ENCODE measurements at places on chromosomes 13 and 19.

DNA sequence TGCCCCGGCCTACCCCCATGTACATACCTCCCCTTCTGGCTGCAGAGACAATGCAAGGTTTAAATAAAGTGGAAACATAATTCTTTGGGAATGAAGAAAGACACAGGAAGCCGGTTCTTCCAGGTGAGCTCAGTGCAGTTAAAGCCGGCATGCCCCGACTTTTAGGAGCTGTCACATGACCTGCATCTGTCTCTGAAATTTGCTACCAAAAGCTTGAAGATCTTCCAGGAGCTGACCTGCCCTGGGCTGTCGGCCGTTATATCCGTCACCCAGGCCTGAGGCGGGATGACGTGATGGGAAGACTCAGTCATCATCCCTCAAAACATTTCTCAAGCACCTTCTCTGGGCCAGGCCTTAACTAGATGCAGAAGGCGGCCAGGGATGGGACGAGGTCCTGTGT lies 10.3 kb downstream of the RAB8A start:
- no peak for DNase-seq

DNA sequence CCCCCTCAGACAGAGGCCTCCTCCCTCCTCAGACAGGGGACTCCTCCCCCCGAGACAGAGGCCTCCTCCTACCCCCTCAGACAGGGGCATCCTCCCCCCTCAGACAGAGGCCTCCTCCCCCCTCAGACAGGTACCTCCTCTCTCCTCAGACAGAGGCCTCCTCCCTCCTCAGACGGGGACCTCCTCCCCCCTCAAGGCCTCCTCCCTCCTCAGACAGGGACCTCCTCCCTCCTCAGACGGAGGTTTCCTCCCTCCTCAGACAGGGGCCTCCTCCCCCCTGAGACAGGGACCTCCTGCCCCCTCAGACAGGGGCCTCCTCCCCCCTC lies 13.9 kb downstream of the C3 start:
- DNase-seq, result no peak

DNA sequence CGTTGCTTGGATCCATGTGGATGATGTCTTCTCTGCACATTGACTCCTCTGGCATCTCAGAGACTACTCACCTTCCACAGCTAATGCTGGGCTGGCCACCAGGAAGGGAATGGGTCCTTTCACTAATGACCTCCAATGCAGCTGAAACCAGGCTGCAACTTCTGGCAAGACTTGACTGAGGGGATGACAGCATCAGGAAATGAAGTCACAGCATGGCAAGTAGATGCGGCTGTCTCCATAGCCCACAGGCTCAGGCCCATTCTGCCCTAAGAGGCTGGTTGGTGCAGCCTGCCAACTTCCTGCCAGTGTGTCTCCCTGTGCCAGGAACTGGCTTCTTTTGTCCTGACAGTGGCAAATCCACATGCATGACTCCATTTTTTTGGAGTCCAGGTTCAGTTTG lies 467.3 kb downstream of the TSHZ3 start:
- peak; percentile 28 for DNase-seq

DNA sequence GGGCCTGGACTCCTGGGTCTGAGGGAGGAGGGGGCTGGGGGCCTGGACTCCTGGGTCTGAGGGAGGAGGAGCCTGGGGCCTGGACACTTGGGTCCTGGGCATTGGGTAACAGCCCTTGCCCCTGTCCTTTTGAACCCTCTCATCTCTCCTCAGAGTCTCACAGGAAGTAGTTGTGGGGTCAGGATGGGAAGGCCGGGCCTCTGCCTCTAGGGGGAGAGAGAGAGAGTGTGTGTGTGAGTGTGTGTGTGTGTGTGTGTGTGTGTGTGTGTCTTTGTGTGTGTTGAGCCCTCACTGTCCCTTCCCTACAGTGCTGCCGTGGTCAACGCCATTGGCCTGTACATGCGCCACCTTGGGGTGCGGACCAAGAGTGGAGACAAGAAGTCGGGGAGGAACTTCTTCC lies 10.9 kb downstream of the ARHGEF1 start:
- no peak for DNase-seq

- DNase-seq, result no peak
Observed at GRCh38 chr19:41997121-41997850, 3.3 kb upstream of the ATP1A3 start.

DNA sequence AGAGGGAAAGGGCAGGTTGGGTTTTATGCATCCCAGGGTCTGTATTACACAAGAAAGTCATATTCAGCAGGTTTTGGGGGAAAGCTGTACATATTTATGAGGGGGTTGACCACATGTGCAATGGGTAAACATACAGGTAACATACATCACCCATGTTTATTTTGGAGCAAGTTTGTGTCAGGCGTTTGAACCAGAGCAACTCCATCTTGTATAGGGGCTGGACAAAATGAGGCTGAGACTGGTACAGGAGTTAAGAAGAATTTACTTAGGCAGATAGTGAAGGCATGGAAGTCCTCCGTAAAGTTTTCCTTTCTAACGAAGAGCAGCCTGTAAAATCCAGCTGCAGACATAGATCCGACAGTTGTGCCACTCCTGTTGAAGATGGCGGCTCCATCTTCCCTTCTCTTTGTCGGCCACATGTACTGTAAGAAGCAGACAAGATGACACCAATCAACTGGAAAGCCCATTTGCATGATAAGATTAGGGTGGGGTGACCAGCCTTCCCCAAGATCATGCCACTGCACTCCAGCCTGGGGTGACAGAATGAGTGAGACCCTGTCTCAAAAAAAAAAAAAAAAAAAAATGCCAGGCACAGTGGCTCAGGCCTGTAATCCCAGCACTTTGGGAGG lies 4.7 kb upstream of the NUDT19 start:
- no peak for DNase-seq

DNA sequence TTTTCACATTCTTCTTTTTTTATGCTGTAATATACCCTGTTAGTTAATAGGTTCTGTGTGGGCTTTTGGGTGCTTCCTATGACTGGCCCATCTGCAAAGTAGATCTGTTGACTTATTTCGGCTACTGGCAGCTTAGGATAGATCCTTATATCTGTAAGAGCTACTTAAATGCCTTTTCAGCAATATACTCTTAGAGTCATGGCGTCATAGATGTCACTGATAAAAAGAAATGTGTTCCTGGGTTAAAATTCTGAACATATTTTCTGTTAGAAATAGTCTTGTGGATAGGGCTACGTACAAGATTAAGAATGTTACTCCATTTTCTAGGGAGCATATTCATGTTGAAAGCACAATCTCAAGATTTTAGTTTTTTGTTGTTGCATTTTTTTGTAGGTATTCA lies 4.7 kb downstream of the AKAP11 start:
- no peak for DNase-seq

DNA sequence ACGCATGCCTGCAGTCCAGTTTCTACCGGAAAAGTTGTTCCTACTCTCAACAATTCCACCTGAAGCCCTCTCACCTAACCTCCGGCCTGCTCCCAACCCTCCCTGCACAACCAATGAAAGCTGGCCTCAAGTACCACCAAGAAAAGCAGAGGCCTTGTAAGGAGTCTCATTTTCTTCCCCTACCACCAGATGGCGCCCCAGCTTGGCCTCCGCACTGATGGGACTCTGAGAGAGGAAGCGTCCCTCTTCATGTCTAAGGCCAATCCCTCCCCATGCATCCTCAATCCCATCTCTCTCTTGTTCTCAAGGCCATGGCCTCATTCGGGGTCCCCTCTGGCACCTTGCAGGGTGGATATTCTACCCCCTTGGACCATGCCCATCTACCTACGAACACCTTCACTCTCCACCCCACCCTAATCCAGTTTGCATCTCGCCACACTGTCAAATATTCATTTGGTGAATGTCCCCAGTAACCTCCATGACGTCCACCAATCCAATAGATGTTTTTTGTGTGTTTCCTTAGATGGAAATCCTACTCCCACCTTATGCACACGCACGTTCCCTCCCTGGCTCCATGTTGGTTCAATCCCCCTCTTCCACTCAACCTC lies 412.8 kb downstream of the ZNF536 start:
- peak; percentile 48 for DNase-seq

DNA sequence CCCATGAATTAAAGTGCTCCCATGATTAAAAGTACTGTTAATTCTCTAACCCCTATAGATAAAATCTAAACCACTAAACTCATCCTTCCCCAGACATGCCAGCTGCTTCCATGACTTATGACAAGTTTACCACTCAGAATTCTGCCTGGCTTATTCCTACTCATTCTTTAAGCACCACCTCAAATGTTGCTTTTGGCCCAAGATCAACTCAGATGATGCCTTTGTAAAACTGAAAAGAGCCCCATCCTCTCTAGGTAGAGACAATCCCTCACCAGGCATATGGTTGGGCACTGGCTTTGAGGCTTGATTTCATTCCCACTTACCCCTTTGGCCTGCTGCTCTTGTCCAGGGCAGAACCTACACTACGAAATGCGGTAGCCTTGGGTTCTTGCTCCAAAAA lies 250.0 kb downstream of the DNAJC15 start:
- DNase-seq, result no peak

DNA sequence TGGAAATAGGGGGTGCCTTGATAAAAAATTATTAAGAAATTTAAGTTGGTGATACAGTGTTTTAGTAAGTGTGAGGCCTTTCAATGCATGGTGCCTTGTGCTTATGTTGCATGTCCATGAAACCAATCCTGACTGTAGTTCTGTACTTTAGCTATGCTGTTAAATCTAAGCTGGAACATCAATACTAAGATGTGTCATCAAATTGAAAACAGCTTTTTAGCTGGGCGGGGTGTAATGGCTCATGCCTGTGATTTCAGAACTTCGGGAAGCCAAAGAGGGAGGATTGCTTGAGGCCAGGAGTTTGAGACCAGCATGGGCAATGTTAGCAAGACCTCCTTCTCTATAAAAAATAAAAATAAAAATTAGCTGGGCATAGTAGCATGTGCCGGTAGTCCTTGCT lies 930.3 kb upstream of the PCDH9 start:
- DNase-seq, result no peak

- DNase-seq, result no peak
Observed at GRCh38 chr13:114315074-114315785, 927 bp downstream of the CHAMP1 start.

DNA sequence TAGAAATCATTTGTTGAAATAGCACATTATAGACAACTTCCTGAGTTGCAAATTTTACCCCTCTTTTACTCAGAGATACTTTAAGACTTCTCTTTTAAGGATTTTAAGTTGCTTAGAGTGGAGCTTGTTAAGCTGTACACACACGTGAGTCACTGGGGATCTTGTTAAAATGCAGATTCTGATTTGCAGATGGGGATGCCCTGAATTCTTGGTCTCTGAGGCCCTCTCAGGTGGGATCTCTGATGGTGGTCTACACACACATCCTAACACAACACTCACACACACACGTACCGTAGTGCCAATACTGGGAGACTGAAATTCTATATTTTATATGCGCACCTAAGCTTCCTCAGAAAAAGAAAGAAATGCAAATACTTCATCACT lies 788.3 kb downstream of the UQCRFS1 start:
- DNase-seq, result no peak

DNA sequence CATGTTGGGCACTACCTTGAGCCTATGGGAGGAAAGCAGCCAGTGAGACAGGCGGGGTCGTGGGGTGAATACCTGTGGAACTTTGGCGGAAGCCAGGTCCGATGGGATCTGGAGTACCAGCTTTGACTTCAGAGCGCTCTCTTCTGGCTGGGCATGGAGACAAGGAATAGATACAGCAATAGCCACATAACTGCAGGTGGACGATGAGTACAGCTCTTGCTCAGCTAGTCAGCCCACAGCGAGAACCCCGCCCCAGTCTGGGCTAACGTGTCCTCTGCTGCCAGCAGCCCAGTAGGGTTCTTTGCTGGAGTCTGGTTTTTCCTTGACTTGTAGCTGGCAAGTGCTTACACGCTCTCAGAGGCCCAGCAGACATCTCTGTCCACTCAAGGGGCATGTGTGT lies 83.4 kb downstream of the SIPA1L3 start:
- no peak for DNase-seq

- no peak for DNase-seq
Observed at GRCh38 chr13:102692491-102692826, 2.4 kb downstream of the METTL21C start.

GRCh38 chr19:49475191-49475917 lies 1.3 kb downstream of the FLT3LG start:
- DNase-seq, result peak; percentile 18

GRCh38 chr13:113187263-113187669 lies 21.2 kb downstream of the PCID2 start:
- DNase-seq, result peak; percentile 85

- DNase-seq, result no peak
Observed at GRCh38 chr13:66219506-66219905, 1010.6 kb downstream of the PCDH9 start.

- DNase-seq, result peak; percentile 97
Observed at GRCh38 chr19:58326914-58327726, at the start of gene ZSCAN22. TSS of gene ZSCAN22 (plus strand) at chr19:58326994. CDS start at chr19:58334803, 7,809 bp downstream.
